ENCODE measurements at places on chromosomes 3 and 15.

GRCh38 chr15:99708563-99708962 is 24.7 kb downstream of the LYSMD4 start:
- peak; percentile 93 for DNase-seq

GRCh38 chr15:89115547-89115946 is 27.3 kb downstream of the ABHD2 start:
- DNase-seq = no peak

GRCh38 chr15:68629519-68630210 is 50.9 kb downstream of the CORO2B start:
- no peak for DNase-seq

DNA sequence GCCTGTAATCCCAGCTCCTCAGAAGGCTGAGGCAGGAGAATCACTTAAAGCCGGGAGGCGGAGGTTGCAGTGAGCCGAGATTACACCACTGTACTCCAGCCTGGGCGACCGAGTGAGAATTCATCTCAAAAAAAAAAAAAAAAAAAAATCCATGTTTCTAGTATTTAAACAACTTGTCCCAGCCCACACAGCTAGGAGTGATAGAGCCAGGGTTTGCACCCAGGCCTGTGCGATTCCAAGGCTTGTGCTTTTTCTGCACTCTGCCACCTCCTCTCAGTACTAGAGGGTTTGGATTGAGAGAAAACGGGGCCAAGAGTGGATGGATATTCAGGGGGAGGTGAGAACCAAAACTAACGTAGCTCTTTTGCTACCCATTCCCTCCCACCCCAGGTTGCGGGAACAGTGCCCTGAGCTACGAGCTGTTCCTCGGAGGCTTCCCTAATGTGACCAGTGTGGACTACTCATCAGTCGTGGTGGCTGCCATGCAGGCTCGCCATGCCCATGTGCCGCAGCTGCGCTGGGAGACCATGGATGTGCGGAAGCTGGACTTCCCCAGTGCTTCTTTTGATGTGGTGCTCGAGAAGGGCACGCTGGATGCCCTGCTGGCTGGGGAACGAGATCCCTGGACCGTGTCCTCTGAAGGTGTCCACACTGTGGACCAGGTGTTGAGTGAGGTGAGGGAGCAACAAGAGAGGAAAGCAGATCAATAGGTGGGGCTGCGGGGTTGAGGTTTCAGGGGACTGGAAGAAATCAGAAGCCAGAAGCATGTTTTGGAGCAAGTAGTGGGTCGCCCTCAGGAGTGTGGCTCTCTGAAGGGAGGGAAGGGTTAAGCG is 4.1 kb downstream of the CAMK2N2 start:
- DNase-seq = no peak

DNA sequence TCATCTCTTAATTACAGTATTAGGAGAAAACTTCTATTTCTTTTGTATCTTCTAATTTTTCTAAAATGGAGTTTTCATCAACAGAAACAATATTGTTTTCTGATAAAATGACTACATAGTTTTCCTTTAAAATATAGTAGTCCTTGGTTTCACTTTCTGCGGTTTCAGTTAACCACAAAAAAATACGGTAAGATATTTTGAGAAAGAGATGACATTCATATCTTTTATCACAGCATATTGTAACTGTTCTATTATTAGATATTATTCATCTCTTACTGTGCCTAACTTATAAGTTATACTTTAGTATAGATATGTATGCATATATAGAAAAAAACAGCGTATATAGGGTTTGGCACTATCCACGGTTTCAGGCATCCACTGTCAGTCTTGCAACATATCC is 2.3 kb downstream of the B4GALT4 start:
- DNase-seq = peak; percentile 14

- no peak for DNase-seq
Measured at GRCh38 chr3:12875857-12876836, 34.8 kb upstream of the RPL32 start.

GRCh38 chr3:107430996-107431245 is 53.7 kb downstream of the CCDC54 start:
- no peak for DNase-seq

GRCh38 chr3:182959474-182960350 is 20.6 kb downstream of the DCUN1D1 start:
- no peak for DNase-seq
